LHCN-M2 (cell line): ENCODE measurements at places on chromosomes 7 and 10. TPM values are rescaled to one million over a fixed set of nuclear protein-coding genes. Genes with fewer than 3 reads are reported as not detected.

DNA sequence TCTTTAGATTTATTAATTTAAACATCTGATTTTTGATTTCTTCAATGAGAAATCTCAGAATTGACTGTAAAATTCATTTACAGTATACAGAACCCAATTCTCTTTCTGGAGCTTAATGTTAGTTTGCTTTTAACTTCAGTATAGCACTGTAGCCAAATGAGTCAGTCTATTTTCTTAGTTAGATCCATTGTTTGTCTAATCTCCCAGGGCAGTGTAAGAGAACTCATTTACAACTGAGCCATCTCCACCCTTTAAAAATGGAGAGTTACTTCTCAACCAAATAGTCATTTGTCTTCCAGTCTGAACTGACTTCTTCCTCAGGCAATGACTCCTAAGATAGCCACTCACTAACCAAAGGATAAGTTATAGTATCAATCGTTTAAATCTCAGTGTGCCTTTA lies 3.0 kb upstream of the WNT2 start:
- no peak for DNase-seq

DNA sequence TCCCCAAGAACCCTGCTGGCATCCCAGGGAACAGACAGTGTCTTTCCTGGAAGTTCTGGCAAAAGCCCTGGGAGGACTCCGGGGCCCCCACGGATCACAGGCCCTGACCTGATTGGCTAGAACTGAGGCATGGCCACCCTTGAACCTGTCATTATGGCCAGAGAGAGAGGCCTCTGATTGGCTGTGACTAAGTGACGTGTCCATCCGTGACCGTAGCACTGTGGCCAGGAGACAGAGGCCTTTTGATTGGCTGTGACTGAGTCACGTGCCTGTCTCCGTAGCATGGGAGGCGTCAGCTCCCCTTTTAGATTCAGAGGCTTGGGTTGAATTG lies 163.8 kb downstream of the RGS10 start:
- peak; percentile 84 for DNase-seq

The CALHM2 gene
- total RNA-seq = 28.0 and 28.1 TPM in 2 replicates

The MLXIPL gene
- total RNA-seq = 0.13 and 0.63 TPM in 2 replicates

- no peak for DNase-seq
These were observed 358.8 kb downstream of the PRPF18 start for GRCh38 chr10:13945390-13946208.

The PON3 gene
- total RNA-seq = not detected in 2 replicates

- peak; percentile 29 for DNase-seq
These were observed 38.5 kb downstream of the CRTAC1 start for GRCh38 chr10:97991871-97992270.

DNA sequence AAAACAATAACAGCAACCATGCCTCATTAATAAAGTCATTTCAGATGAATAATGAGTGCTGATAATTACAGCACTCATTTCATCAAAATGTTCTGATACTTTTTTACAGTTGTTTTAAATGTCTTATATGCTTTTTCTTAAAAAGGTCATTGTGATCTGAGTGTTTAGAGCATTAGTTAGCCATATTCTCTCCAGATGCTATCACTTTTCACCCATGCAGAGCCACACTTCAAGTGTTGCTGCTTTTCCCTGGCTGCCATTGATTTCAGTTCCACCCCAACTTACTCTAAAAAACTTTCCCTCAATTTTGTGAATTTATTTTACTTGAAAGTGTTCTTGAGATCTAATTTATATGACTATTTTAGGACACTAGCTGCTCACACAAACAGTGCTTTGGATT lies 41.8 kb downstream of the NUP205 start:
- DNase-seq = no peak

DNA sequence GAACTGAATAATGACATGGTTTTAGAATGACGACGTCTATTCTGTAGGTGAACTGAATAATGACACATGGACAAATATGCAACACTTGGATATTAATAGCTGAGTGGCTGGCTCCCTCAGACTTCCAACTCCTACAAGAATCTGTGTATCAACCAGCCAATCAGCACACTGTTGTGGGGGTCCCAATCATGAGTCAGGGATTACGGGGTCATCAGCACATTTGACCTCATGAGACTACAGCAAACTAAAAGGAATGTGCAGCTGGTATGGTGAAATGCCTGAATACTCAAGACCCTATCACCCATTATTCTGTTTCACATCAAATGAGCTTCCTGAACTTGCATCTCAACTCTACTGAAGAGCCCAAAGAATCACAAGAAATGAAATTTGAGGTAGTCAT lies 192.5 kb downstream of the ANK3 start:
- peak; percentile 55 for DNase-seq

GRCh38 chr7:74606101-74606908 lies 51.2 kb upstream of the GTF2I start:
- DNase-seq = peak; percentile 53

DNA sequence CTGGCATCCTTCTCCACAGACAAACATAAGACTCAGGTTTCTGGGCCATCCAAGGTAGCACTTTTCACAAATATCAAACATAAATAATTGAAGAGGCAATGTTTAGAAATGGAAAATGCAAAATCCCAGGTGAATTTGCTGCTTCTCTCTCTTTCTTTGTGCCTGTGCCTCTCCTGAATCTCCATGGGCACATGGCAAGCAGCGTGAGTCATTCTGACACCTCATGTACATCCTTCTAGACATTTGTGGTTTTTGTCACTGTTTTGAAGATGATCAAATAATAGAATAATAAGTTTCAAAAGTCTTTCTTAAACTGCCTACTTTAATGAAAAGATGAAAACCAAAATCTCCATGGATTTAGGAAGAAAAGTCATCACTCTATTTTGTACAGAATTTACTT lies 60.3 kb upstream of the RAB11FIP2 start:
- DNase-seq = peak; percentile 3

DNA sequence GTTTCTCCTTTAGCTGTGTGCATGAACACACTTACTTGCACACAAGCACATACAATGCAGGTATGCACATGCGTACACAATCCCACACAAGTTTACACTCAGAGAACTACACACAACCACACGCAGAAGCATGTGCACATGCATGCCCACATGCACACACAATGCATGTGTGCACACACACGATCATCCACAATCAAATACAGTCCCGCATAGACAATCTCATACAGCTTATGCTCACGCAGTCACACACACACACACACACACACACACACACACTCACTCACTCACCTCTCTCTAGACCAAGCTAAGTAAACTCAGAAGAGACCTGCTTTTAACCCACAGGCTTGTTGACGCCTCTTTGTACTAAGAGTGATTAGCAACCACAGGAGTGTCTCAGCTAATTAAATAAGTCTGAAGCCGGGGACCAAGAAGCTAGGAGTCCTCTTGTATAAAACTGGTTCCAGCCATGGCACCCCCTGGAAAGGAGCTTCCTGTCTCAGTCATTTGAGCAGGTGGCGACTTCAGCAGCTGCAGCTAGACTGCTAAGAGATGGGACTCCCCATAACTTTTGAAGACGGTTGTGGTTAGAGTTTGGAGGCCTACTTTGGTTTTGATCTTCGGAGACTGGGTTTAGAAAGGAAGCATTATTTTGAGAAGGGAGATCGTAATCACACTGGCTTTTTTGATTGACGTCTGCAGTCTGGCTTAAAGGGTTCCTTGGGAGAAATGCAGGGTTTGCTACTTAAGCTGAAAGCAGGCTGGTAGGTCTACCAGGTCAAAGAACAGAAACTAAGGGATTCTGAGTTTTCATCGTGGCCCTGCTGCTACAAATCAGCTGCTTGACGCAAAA lies 82.3 kb upstream of the ADRB1 start:
- DNase-seq = no peak

- no peak for DNase-seq
These were observed 6.9 kb upstream of the MXI1 start for GRCh38 chr10:110200503-110200902.
